ENCODE measurements at places on chromosomes 7 and 10.
A peak's percentile ranks its signal among the peaks of the same experiment; 100 is the strongest.

DNA sequence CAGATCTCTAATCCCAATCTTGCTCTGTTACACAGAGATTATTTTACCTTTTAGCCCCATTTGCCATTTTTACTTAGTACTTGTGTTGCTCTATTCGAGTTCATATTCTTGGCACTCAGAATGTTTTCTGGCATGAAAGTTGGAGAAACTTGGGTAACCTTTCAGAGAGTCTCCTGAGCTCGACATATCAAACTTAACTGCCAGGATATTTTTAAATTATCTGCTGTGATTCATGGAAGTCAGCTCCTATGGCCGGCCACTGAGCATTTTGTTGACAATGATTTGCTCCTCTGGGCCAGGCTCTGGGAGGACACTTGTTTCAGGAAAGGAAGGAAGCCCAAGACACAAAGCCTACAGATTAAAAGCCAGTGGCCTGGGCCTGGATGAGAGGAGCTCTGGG lies 396.7 kb downstream of the TNS3 start:
- no peak for DNase-seq

DNA sequence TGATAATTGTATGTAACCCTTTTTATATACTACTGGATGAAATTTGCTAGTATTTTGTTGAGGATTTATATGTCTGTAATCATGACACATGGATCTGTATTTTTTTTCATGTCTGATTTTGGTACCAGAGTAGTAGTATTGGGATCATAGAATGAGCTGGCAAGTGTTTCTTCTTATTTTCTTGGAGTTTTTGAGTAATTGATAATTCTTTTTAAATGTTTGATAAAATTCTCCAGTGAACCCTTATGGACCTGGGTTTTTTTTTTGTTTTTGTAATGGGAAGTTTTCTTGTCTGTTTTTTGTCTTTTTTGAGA lies 28.4 kb downstream of the ZNF33A start:
- no peak for DNase-seq

DNA sequence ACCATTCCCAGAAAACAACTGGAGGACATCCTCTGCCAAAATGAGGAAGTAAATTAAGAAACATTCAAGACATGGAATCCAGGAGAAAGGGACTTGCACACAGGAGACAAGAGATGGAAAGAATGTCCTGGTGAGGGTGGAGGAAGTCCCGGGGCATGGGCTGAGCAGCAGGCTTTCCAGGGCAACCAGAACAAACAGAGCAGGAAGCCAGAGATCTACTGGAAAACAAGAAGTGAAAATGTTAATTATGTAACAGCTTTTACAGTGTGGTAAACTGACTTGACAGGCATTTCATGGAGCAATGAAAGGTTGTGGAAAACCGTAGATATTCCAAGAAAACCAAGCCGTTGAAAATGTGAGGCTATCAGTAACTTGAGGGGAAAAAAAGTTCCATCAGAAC lies 55.2 kb upstream of the ZNF746 start:
- DNase-seq = no peak

GRCh38 chr7:151120896-151121295 lies 34.6 kb downstream of the AGAP3 start:
- no peak for DNase-seq

DNA sequence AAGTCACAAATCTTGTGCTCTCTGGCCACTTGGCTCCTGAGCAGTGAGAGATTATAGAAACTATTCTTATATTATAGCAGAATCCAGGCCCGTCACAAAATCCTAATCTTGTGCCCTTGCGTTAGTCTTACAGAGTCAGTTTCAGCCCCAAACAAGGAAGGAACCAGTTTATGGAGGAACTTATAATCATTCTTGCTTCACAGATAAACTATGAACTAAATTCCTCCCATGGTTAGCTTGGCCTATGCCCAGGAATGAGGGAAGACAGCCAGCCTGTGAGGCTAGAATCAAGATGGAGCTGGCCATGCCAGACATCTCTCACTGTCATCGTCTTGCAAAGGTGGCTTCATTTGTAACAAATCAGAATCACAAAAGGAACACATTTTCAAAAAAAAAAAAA lies 199.7 kb upstream of the PITRM1 start:
- no peak for DNase-seq

DNA sequence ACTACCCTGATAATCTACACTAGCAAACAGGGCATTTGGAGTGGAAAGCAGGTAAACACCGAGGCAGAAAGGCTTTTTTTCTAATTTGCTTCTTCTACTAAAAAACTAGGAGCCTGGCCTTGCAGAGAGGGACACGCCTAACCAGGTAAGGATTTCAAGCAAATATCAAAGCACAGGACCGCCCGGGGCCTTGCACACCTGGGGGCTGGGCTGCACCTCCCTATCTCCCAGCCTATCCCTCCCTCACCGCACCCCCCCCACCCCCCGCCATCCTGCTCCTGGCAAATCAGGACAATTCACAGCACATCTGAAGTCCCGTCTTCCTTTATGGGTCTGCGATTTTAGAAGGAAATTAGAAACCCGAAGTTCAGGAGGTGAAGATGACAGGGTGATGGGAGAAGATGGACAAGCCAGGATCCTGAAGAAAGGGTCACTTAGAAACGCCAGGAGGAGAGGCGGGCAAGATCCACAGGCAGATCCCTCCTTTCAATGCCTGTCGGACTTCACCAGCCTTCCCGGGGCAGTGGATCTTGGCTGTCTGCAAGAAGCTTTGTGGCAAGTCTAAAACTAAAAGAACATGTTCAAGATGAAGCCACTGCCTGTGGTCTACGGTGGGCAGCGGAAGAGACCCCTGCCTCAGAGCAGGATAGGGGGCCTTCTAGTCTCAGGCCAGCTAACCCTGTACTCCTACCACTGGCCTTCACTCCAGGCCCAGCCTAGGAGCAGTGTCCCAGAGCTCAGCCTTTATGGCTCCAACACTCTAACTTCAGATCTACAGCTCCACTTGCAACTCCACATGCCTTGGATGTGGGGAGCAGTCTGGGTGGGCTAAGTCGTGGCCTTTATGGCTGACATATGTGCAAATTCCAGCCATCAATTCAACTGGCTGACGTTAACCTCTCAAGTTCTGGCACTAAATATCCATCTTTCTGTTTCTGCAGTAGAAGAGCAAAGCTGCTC lies 43.9 kb downstream of the TNS3 start:
- no peak for DNase-seq

DNA sequence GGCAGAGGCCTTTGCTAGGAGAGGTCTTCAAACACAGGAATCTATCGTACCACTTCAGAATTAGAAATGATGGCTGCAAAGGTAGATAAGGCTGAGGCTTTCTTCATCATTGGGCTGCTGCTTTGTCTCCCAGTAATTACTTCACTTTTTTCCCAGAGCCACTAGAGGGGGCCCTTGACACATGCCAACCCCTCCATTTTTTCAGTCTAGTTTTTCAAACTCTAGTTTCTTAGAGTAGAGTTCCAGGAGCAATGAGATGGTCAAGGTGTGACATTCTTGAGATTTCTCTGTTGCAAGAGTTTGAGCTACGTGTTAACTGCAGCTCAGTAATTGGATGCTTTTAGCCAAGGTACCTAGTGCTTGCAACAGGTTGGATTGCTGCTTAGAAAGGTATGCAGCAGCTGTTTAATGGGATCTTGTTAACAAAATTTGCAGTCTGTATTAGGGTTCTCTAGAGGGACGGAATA lies 33.8 kb upstream of the RBM20 start:
- peak; percentile 84 for DNase-seq

GRCh38 chr7:101315336-101315735 lies 6.3 kb downstream of the IFT22 start:
- peak; percentile 88 for DNase-seq

DNA sequence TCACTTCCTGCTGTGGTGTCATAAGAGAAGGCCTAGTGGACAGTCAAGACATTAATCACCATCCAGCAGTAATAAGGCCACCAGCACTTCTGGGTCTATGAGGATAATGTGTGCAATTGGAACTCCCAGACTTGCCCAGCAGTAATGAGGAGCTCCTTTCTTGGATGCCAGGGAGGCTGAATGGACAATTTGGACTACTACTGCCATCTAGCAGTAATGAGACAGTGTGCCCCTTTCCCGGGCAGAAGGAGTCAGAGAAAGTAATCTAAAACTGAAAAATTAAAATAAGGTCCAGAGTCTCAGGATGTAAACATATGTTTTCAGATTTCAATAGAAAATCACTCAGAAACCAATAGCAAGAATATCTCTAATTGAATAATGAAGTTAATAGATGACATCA lies 400.4 kb downstream of the CDC14C start:
- DNase-seq = peak; percentile 33

DNA sequence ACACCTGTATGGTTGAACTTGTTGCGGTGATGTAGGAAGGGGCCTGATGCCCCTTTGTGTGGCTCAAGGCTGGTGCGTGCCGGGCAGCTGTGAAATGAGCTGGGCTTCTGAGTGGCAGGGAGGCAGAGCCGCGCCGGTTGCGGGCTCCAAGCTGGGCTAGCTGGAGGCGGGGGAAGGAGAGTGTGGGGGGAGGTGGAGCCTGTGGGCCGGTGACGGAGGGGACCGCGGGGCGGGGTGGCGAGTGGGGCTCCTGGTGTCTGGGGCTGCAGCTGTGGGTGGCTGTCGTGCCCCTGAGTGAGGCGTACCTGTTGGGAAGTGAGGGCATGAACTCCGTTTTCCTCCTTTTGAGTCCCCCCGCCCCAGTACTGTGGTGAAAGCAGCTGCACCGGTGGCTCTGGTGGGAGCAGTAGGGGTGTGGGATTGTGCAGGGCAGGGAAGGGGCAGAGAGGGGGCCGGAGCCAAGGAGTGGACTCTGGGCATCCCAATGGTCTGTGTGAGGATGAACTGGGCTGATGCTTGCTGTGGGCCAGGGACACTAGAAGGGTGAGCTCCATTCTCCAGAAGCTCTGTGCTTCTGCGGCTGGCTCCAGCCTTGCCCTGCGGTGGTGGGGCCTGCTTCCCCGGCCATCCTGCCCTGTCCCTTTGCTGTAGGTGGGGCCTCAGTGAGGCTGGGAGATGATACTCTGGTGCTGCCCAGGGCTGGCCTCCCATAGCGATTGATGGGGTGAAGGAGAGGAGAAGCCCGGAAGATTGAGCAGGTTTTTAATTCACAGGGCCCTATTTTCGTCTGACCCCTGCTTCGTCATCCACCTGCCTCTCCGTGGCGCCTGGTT lies 41.7 kb downstream of the INPP5A start:
- no peak for DNase-seq

- DNase-seq = no peak
Measured at GRCh38 chr10:72177454-72177853, 38.4 kb upstream of the ANAPC16 start.

GRCh38 chr10:72265508-72265907 lies 8.2 kb upstream of the DDIT4 start:
- no peak for DNase-seq

GRCh38 chr7:128166603-128167041 lies 74.5 kb upstream of the LEP start:
- no peak for DNase-seq

DNA sequence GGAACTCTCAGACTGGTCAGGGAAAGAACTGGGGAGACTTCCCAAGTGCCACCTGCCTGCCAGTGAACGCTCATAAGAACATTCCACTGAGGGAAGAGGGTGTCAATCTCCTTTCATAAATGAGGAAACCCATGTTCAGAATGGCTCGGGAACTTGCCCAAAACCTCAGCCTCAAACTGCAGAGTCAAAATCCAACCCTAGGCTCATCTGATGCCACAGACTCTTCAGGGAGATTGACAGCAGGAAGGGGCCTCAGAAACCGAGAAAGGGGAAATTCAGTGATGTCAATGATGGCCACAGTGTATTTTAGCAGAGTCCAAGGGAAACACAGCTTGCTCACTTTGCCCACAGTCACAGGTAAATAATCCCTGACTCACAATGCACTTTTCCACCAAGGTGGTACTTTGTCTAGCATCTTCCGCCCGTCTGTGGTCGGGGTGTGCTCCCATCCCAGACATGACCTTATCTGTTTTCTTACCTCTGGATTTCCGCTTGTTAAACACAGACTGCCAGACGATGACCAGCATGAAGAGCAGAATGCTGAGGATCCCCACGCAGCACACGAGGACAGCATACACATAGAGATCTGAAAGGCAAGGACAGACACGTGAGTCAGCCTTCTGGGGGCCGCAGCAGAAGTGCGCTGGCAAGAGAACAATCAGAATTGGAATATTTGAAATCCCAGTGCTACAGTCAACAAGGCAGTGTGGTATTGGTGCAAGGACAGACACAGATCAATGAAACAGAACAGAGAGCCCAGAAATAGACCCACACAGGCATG lies 38.4 kb downstream of the VSTM4 start:
- DNase-seq = no peak

- DNase-seq = no peak
Measured at GRCh38 chr10:24847112-24848070, 105.0 kb downstream of the PRTFDC1 start.

DNA sequence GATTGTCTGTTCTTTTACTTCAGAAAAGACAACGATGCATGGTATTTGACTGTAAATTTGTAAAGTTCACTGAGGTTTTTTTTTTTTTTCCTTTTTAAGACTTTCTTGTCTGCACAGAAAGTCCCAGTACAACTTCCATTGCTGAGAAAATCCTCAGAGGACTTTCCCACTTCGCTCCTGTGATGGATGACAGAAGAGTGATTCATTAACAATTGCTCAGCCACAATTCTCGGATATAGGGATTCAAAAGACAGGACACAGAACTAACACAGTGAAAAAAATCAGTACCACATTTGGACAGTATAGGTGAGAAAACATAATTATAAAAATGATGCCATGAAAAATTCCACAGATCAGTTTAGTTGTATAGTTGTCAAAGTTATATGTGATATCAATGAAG lies 48.0 kb downstream of the SEC23IP start:
- no peak for DNase-seq

- no peak for DNase-seq
Measured at GRCh38 chr7:113204415-113204814, 86.1 kb upstream of the SMIM30 start.

GRCh38 chr10:11682267-11682683 lies 59.9 kb upstream of the ECHDC3 start:
- peak; percentile 50 for DNase-seq
